Tibial artery (tissue), 4 donors: ENCODE measurements at places on chromosomes 2 and 18.

- no peak for DNase-seq
Measured at GRCh38 chr18:26919627-26920026, 54.1 kb upstream of the AQP4 start.

DNA sequence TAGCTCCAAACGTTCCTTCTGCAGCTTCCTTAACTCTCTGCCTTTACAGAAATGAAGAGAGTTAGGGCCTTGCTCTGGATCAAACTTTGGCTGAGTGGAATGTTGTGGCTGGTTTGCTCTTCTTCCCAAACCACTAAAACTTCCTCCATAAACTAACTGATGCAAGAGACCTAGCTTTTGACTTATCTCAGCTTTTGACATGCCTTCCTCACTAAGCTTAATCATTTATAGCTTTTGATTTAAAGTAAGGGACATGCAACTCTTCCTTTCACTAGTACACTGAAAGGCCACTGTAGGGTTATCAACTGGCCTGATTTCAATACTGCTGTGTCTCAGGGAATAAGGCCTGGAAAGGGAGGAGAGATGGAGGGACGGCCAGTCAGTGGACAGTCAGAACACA lies 8.3 kb downstream of the PXDN start:
- DNase-seq, result no peak

DNA sequence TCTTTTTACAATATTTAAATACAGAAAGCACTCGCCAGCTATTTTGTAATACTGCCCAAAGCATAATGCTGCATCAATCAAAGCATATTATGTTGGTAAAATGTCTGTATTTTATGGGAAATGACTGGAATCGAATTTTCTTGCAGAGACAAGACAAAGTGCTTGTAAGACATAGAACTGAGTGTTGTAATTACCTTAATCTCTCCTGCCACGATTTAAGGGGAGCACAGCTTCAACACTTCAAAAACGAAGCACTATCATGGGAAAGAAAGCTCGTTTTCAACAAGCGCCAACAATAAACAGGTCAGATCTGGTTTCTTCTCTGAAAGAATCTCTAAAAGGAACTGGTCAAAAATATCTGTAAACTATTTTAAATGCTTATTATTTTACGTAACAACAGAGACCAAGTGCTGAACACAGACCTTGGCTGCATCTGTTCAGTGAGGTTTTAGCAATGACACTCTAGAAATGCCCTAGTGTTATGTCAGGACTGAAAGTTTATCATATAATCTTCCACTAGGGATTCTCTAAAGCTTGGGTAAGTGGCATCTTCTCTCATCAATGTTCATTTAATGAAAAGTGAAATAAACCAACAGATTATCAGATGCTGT lies 19.0 kb downstream of the RND3 start:
- DNase-seq, result no peak

DNA sequence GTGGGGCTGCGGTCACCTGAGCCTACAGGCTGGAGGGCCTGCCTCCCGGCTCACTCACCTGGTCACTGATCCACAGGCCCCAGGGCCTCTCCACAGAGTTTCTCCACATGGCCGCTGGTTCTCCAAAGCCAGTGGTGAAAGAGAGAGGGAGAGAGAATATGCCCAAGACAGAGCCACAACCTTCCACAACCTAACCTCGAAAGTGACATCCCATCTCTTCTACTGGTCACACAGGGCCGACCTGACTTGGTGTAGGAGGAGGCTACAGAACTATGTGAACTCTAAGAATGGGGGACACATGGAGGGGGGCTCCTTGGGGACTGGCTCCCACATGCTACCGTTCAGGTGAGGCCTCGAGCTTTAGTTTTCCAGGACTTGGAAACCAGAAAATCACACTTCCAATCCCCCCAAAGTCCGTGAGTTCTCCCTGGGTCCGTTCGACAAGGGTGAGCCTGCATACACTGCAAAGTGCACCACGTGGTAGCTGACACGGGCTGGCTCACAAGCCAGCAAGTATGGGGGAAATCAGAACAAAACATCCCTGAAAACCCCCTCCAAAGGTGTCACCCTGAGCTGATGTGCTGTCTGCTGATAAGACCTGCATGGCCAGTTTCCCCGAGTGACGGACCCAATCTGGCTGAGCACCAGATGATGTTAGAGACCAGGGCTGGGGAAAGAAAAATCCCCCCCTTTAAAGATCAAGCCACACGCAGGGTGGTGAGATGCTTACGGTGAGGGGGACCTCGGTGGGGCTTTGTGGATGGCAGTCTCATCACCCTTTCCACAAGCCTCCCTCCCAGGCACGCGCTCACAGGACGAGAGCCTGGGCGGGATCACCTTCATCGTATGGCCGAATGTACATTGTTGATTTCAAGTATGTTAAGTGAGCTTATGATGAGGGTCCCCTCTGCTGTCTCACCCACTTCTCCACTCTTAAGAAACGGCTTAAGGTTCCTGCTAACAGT lies 54.2 kb upstream of the SEMA4C start:
- no peak for DNase-seq
